A172 (cell line): ENCODE measurements at places on chromosomes 5 and 9. TPM values are rescaled to one million over a fixed set of nuclear protein-coding genes. Genes with fewer than 3 reads are reported as not detected.

Gene LMNB1
- 135 and 137 TPM in 2 replicates for total RNA-seq

Gene ANKRD18B
- total RNA-seq = 10.6 and 12.6 TPM in 2 replicates

Gene SPINK4
- not detected in 2 replicates for total RNA-seq

Gene STKLD1
- total RNA-seq = 0.91 and 1.4 TPM in 2 replicates

Gene SERF1A
- 8.3 and 35.3 TPM in 2 replicates for total RNA-seq

Gene DBN1
- 343 and 354 TPM in 2 replicates for total RNA-seq

Gene PLEKHG4B
- 0.29 and 0.74 TPM in 2 replicates for total RNA-seq

Gene PCDHA1
- total RNA-seq = 0.02 TPM in 1 of 2 replicates, not detected in the other

Gene LCN9
- not detected in 2 replicates for total RNA-seq

Gene GBGT1
- 0.96 and 3.1 TPM in 2 replicates for total RNA-seq

Gene DCAF10
- 9.5 and 11.1 TPM in 2 replicates for total RNA-seq

Gene CRAT
- 52.7 and 69.4 TPM in 2 replicates for total RNA-seq

Gene PCDHGA12
- total RNA-seq = 0.31 TPM in 1 of 2 replicates, not detected in the other

Gene ANKRD33B
- 1.2 and 2.3 TPM in 2 replicates for total RNA-seq

Gene NDOR1
- total RNA-seq = 23.8 and 25.5 TPM in 2 replicates

Gene OR1L1
- total RNA-seq = not detected in 2 replicates

Gene CEP72
- 4.6 and 14.8 TPM in 2 replicates for total RNA-seq

Gene CTXN3
- total RNA-seq = not detected in 2 replicates

Gene PCDHAC2
- total RNA-seq = 3.2 and 5.1 TPM in 2 replicates

Gene KCNIP1
- 0.36 TPM in 1 of 2 replicates, not detected in the other for total RNA-seq

Gene CDH10
- 0.53 and 1.2 TPM in 2 replicates for total RNA-seq
